ENCODE measurements at places on chromosomes 3 and 15.

DNA sequence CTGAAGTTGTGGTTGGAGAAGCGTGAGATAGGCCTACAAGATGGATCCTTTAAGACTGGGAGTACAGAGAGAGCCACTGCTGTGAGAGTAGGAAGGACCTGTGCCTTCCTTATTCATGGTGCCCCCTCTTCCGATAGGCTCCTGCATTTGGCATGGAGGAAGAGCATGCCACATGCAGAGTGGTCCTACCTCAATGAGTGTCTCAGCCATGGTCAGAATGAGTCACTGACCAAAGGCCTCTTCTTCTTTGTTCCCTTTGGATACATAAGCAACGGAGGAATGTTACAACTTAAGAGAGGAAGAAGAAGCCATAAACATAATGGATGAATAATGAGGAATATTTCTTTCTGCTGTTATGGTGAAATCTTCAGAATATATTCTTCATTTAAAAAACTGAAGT, 681.2 kb upstream of the GRM7 start:
- DNase-seq, result no peak

- DNase-seq, result no peak
These were observed 251.2 kb upstream of the CTDSPL start for GRCh38 chr3:37610529-37610928.

GRCh38 chr3:127273206-127273605, 14.6 kb downstream of the PRR20G start:
- DNase-seq, result no peak

DNA sequence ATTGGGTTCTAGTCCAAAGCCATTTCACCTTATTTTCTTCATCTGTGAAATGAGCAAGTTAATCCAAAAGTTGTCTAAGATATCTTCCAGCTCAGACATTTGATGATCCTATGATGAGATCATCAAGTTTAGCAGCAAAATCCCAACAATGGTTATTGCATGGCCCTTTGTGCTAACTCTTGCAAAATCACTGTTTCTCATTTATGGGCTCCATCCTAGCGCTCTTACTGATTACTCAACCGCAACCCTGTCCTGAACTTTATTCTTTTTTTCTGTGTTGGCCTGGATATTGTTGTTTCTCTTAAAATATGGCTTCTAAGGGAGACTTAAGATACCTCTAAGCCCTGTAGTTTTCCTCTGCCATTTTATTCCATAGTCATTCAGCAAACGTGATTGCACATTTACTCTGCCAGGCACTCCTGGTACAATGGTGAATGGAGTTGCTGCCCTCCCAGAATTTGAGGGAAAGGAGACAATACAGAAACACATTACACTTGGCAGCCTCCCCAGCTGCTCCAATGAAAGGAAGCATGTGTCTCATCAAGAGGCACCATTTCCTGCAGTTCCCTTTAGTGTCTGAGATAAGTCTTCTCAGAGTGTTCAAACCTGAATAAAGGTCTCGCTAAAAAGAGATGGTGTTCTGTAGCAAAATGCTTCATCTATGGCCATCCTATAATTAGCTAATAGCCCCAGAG, 4.4 kb downstream of the GXYLT2 start:
- peak; percentile 92 for DNase-seq

GRCh38 chr3:79815478-79815877, 47.7 kb upstream of the ROBO1 start:
- no peak for DNase-seq

DNA sequence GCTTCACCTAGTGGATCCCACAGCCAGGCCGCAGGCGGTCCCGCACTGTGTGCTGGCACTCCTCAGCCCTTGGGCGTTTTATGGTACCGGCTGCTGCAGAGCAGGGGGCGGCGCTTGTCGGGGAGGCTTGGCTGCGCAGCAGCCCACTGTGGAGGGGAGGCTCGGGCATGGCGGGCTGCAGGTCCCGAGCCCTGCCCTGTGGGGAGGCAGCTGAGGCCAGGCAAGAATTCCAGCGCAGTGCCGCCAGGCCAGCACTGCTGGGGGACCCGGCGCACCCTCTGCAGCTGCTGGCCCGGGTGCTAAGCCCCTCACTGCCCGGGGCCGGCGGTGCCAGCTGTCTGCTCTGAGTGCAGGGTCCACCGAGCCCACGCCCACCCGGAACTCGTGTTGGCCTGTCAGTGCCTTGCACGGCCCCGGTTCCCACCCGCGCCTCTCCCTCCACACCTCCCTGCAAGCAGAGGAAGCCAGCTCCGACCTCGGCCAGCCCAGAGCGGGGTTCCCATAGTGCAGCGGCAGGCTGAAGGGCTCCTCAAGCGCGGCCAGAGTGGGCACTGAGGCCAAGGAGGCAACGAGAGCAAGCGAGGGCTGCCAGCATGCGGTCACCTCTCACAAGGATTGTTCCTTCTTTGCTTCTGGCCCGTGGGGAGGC, 435.0 kb upstream of the ATP10A start:
- no peak for DNase-seq

GRCh38 chr3:139653582-139653981, 24.2 kb downstream of the NMNAT3 start:
- no peak for DNase-seq

DNA sequence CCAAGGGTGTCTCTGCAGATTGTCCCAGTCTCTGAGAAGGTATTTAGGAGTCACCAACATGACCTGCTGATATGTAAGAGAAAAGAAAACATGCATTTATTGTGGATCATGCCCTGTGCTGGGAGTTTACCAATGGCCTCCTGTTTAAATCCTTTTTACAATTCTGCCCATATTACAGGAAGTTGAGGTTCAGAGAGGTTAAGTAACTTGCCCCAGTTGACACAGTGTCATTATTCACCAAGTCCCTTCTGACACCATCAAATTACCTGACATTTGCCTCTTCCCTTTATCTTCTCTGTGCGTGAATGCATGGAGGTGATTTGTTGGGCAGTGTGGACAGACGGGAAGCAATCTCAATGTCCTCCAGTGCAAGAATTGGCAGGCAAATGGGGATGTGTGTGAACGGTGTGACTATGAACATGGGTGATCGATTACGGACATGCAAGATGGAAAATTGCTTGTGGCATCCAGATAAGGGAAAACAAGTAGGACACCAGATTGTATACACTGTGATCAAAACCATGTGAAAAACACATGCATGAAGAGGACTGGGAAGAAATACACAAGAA, 27.3 kb downstream of the ZNF710 start:
- DNase-seq, result no peak

GRCh38 chr3:46468753-46469600, 4.3 kb upstream of the LTF start:
- DNase-seq, result no peak

DNA sequence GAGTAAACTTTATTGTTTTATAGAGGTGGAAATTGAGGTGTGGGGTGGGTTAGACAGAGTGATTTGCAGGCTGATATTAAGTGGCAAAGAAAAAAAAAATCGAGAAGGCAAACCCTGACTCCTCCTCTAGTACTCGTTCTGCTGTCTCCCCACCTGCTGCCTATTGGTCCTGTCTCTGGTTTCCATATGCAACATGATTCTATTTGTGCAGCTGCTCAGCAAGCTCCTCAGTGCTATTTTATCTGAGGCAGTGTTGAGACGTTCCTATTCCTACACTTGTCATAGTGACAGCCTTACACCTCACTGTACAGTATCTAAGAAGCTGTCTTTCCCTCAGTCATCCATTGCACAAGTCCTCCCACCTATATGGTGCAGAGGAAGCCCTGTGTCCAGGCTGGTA, 45.1 kb downstream of the RSL24D1 start:
- DNase-seq, result no peak

DNA sequence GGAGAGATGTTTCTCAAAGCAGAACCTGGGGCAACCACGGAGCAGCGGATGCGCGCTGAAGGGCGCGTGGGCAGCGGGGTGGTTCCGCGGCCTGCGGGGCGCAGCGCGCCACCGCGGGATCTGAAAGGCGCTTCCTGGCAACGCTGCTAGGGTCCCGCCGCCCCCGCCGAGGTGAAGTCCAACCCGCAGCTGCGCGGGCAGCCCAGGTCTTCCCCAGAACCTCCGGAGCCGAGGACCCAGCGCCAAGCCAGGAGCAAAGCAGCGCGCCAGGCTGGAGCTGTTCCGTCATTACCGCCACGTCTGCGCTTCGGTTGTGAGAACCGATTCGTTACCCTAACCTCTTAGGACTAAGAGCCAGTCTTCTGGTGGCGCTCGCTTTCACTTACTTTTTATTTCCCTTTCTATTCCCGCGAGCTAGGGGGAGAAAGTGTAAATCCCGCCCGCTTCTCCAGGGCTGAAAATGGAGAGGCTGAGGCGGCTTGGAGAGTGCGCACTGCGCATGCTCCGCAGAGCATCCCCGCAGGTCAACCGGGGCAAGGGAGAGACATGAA, 3.2 kb upstream of the GABRG3 start:
- DNase-seq, result no peak

DNA sequence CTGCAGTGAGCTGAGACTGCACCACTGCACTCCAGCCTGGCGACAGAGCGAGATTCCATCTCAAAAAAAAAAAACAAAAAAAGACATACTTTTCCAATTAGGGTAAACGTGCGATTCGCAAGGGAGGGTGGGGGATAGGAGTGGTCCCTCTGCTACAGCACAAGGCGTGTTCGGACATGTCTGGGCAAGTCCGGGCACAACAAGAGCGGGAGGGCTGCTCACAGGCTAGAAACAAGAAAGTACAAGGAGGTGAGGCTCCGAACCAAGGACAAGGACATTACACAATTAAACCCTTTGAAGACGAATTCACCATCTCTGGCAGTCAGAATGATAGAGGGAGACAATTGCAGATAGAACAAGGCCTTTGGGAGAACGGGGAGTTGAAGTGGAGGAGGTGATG, 32.2 kb upstream of the BCL2A1 start:
- peak; percentile 13 for DNase-seq

DNA sequence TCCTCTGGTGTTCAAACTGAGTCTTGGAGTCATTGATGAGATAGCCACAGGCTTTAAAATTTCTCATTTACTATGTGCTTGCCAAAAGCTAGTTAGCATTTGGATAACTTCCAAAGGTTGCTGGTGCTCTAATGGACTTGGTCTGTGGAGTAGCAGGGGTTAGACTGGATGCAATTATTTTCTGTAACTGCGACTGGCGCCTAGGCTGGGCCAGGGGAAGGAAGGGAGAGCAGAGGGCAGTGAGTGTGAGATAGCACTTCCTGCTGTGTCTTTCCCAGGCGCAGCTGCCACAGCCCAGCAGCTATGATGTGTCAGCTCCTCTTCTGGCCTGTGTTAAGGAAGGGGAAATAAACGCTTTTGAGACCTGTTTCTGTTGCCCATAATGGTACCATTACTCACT, 98.6 kb downstream of the MYRIP start:
- DNase-seq, result peak; percentile 76

DNA sequence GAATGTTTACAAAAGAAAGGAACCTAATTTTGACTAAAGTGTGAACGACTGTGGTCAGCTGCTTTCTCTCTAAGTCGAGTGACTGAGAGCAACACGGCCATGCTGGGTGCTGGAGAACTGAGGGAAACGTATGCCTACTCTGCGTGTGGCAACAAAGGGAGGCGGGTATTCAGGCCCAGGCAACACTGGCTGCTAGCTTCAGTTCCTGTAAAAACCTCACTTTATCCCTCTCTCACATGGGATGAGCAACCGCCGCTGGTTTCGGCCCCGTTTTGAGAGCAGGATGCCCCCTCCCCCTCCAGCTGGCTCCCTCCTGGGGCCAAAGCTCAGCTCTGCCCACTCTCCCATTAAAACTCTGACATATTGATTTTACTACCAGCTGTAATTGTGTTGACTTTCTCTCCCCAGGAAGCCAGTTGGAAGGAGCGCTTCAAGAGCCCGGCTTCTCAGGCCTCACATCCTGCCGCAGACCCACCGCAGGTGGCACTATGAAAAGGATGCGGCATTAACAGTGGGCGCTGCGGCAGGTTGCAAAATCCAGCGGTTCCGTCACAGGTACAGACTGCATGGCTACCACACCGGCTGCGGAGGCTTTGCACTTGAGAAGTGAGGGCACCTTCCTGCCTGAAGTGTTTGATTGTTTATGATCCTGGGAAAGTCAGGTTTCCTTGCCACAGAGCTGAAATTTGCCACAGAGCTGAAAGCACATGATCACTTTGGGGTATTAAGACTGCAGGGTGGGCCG, 12.7 kb downstream of the PLXND1 start:
- peak; percentile 44 for DNase-seq

GRCh38 chr3:4508048-4508981, 15.2 kb downstream of the ITPR1 start:
- no peak for DNase-seq

- no peak for DNase-seq
These were observed 11.2 kb upstream of the NTRK3 start for GRCh38 chr15:88267720-88268119.

GRCh38 chr15:25719101-25719985, 143.8 kb downstream of the ATP10A start:
- DNase-seq, result no peak

GRCh38 chr3:119700269-119700919, 2.4 kb upstream of the CFAP91 start:
- peak; percentile 49 for DNase-seq

- peak; percentile 58 for DNase-seq
These were observed 20.3 kb downstream of the GMPS start for GRCh38 chr3:155890671-155891190.

DNA sequence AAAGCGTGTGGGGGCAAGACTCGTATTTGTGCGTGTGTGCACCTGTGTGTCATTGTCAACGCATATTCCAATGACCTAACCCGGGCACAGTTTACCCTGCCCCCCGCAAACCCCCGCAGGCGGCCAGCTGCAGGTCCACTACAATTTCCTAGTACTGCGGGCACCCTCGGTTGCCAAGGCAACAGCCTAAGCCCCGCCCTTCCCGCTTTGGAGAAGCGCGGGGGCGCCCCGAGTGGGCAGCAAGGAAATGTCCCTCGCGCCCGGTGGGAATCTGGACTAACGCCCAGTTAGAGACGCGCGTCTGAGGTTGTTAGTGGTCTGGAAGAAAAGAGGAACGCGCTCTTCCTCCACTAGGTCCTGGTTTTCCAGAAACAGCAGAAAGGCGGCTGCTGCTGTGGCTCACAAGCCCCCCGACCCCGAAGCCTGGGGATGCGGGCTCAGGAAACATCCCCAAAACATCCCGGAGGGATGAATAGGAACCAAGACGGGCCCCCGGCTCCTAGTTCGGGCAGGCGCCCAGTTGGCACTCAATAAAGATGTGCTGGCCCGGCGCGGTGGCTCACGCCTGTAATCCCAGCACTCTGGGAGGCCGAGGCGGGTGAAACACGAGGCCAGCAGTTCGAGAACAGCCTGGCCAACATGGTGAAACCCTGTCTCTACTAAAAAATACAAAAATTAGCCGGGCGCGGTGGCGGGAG, 1.1 kb downstream of the ABHD14A start:
- DNase-seq, result peak; percentile 73

- DNase-seq, result no peak
These were observed 172.0 kb downstream of the XXYLT1 start for GRCh38 chr3:195098741-195099525.

DNA sequence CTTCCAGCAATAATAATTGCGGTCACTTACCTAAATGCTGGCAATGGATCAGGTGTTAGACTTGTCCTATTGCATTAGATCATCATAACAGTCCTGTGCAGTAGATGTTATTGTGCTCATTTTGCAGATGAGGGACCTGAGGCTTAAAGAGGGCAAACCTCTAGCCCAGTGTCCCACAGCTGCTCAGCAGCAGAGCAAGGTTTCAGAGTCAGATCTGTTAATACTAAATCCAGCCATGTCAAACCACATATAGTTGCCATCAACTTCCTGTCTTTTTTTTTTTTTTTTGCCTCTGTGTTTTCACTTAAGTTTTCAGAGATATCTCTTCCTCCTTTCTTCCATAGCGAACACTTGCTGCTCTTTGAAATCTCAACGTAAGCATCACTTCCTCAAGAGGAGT, 12.1 kb downstream of the FEZF2 start:
- no peak for DNase-seq

GRCh38 chr3:138947495-138948121, 591 bp downstream of the FOXL2NB start:
- no peak for DNase-seq

All from EH (cell line).